ENCODE measurements at places on chromosomes 2 and 18.

GRCh38 chr2:182148344-182148743, 162.7 kb downstream of the PPP1R1C start:
- no peak for DNase-seq

- DNase-seq: no peak
These were observed 5.1 kb downstream of the RPIA start for GRCh38 chr2:88696611-88697010.

DNA sequence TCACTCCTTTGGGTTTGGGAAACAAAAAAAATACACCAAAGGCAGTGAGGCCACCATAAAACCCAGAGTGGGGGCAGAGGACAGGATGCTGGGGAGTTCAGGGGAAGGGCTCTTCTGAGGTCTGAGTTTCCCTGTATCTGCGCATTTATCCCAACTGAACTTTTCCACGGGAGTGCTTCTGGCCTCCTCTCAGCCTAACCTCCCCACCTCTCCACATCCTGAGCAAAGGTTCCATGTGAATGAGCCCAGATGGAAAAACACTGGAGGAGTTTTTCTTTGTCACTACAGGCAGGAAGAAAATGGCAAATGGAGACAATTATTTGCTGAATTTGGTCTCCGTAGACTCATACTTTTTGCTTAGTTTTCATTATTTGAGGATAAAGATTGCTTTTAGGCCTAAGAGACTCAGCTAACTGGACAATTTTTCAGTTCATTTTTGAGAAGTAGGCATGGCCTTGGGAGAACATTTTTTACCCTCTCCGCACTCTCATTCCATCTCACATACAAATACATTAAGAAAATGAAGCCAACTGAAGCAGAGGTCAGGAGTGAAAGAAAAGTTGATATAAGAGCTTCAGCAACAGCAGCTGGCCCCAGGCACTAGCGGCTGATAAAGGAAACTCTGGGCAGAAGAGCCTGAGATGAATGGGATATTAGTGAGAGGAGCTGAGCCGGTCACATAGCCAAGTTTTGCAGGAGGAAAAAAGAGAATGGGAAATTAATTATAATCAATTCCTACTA, 82.6 kb upstream of the CYP1B1 start:
- no peak for DNase-seq

GRCh38 chr18:4130734-4131719, 324.1 kb downstream of the DLGAP1 start:
- DNase-seq: no peak

- no peak for DNase-seq
These were observed 140.4 kb downstream of the KCTD1 start for GRCh38 chr18:26407736-26408601.
